ENCODE measurements at places on chromosomes 3 and 15.
A peak's percentile ranks its signal among the peaks of the same experiment; 100 is the strongest.

GRCh38 chr3:13528217-13528867, 20.6 kb upstream of the FBLN2 start:
- DNase-seq = no peak

- no peak for DNase-seq
Observed at GRCh38 chr3:123365450-123366143, 83.3 kb downstream of the ADCY5 start.

GRCh38 chr15:56491110-56491722, 26.3 kb upstream of the MNS1 start:
- DNase-seq = peak; percentile 72

- DNase-seq = no peak
Observed at GRCh38 chr3:113575206-113575605, 42.9 kb downstream of the SIDT1 start.

DNA sequence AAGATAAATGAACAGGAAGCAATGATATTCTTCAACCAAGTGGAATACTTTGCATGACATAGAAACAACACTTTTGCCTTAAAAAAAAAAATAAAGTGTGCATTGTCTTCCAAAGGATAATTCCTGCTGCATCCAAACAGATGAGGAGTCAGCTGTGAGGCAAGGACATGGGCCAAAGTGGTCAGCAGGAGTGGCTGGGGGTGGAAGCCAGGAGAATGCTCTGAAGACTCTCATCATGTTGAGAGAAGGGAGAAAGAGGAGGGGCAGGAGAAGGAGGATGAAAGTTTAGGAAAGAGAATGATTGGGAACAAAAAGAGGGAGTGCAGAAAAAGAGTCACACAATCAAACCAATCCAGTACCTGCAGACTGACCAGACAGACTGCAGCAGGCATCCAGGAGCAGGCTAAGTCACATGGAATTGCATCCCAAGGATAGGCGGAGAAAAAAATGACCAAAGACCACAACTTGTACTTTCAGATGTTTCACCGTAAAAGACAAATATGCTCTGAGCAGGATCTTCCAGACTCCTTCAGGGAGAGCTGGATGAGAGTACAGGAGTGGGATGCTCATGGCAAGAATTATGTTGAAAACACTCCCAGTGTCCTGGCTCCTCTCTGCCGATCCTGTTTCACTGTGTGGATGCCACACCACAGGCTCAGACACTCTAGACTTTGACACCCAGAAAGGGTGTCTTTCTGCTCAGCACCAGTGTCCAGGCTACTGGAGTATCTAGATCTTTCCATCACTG, 11.9 kb downstream of the ABI3BP start:
- DNase-seq = no peak

GRCh38 chr3:15271785-15272381, 60.5 kb downstream of the SH3BP5 start:
- DNase-seq = no peak

- no peak for DNase-seq
Observed at GRCh38 chr3:113147681-113148261, 63.6 kb upstream of the BOC start.

DNA sequence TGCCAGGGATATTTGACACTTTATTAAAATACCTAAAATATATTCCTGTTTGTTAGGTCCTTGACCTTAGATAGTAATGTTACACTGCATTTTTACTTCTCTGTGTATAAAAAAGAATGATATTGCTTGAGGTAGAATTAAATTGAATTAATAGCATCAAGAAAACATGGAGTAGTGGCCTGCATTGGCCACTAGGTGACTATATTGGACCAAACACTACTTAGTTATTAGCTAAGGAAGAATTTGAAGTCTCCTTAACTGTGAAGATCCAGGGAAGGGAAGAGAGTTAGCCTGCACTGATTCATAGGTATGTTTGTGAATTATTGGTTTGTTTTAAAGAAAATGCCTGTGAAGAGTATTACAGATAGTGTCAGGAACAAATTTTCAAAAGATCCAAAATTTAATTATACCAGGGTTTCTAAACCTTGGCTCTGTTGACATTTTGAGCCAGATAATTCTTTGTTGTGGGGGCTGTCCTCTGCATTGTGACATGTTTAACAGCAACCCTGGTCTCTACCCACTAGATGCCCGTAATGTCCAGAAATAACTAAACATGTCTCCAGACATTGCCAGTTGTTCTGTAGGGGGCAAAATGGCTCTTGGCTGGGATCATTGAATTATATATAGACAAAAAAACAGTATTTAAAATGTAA, 103.6 kb upstream of the THSD4 start:
- peak; percentile 32 for DNase-seq

- DNase-seq = no peak
Observed at GRCh38 chr3:126661532-126662364, 6.8 kb upstream of the TXNRD3 start.

- DNase-seq = no peak
Observed at GRCh38 chr3:83926291-83926690, 1032.5 kb upstream of the CADM2 start.

- DNase-seq = no peak
Observed at GRCh38 chr3:32474201-32474600, 28.5 kb downstream of the CMTM6 start.

DNA sequence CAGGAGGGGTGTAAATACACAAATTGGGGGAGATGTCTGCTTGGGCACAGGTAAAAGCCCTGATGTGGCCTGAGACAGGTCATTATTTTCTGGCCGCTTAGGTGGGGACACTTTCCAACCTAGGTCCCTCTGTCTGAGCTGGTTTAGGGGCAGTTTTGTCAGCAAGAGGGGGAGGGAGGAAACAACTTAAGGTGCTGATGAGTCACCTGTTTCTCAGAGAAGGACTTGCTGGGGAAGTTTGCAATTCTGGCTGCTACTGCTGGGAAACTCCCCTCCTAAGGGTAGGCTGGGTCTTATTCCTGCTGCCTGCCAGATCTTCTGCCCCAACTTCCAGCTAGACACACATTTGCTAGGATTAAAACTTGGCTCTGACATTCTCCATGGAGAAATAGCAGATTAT, 4.8 kb upstream of the RHOV start:
- DNase-seq = no peak

GRCh38 chr3:83770664-83771402, 1188.0 kb upstream of the CADM2 start:
- no peak for DNase-seq

GRCh38 chr15:65189102-65189740, 4.1 kb upstream of the CLPX start:
- peak; percentile 33 for DNase-seq

DNA sequence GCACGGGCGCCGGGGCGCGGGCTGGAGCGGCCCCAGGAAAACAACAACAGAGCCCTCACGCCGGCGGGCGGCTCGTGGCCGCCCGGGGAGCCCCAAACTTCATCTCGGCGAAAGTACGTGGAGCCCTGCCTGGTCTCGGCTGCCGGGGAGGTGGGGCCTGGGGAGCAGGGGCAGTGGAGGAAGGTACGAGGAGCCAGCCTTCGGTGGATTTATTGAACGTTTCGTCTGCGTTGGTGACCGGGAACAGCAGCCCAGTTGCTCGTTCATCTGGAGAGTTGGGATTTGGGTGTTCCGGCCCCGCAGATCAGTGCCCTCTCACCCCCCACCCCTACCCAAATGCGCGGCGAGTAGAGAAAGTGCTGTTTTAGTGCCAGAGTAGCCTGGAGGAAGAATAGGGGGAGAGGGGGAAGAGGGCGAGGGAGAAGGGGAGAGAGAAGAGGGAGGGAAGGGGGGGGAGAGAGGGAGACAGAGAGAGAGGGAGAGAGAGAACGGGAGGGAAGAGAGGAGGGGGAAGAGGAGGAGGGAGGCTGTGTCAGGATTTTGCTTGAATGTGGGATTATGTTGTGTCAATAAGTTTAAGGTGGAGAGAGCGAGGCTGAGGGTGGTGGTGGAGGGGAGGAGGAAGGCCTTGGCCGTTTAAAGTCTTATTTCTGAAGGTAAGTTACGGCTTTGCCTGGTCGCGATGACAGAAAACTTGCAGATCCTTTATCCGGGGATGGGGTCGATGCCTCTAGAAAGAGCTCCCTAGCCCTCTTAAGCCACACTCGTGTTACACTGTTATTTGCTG, 970 bp downstream of the BBX start:
- DNase-seq = no peak

GRCh38 chr3:138405486-138405885, 28.9 kb upstream of the ESYT3 start:
- no peak for DNase-seq

DNA sequence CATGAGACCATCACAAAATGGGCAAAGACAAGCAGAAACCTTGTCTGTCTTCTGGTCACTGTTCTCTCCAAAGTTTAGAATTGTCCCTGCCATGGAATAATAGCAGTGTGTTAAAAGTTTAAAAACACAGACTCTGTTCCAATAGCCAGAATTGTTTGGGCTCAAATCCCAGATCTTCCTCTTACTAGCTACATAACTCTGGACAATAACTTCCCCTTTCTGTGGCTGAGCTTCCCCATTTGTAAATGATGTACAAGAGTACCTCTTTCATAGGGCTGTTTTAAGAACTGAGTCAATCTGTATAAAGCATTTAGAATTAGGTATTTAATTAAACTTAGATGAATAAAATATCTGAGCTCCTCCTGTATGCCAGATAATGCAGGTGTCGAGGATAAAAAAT, 623.0 kb downstream of the NTRK3 start:
- no peak for DNase-seq

DNA sequence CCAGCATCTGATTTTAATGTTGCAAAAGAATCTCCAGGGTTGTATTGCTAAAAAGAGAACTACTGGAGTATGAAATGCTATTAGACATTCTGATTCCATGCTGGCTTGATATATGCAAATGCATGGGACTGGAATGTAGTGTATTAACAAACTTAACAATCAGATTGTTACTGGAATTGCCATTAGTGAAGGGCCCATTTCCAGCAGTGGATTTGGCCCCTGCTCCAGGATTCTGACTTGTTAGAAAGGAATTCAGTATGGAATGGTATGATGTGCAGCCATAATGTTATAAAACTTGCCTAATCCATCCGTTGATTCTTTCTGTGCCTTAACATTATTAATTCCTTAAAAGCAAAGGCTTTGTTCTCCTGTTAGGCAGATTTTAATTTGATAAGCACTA, 7.9 kb downstream of the ARRDC4 start:
- DNase-seq = no peak

DNA sequence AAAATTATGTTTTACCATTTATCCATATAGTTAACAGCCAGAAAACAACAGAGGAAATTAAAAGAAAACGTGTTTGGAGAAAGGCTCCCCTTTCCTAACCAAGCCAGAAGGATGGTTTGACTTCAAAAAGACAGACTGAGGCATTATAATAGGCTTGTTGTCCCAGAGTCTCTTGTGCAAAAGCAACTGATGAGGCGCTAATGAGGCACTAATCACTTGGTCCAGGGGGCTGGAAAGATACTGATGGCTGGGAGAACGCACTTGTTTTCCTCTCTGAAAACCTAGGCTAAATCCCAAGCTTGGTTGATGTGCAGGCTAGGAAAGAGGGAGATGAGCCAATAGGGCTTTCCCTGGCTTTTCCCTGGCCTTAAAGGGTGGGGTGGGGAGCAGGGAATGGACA, 389.6 kb downstream of the NTRK3 start:
- DNase-seq = no peak

GRCh38 chr3:126134219-126134975, 46.0 kb downstream of the ALDH1L1 start:
- peak; percentile 17 for DNase-seq

DNA sequence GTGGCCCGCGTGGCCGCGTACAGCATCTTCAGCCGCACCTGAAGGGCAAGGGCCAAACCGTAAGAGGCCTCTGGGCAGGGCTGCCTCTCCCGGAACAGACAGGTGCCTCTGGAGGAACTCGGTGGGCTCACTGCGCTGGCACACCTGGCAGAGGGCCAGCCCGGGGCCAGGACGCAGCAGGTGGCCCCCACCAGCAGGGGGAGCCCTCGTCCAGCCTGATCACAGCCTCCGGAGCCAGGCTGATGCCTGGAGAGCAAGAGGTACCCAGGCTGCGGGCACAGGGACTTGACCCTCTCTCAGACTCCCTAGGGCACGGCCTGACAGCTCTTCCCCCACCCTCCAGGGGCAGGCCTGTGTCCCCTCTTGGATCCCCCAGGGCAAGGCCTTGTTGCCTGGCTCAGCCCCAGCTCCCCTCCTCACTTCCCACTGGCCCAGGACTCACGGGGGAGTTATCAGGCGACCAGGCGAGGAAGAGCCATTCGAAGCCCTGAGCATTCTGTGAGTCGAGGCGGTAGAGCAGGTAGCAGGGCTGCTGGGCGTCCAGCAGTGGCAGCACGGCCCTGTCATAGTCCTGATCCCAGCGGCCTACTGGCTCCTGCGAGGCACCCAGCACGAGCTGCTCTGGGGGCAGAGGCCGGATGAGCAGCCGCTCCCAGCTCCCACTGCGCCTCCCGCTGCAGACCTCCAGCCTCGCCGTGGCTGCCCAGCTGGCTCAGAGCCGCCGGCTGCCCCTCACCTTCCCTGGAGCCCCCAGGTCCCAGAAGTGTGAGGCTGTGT, 6.2 kb upstream of the TLR9 start:
- DNase-seq = no peak

DNA sequence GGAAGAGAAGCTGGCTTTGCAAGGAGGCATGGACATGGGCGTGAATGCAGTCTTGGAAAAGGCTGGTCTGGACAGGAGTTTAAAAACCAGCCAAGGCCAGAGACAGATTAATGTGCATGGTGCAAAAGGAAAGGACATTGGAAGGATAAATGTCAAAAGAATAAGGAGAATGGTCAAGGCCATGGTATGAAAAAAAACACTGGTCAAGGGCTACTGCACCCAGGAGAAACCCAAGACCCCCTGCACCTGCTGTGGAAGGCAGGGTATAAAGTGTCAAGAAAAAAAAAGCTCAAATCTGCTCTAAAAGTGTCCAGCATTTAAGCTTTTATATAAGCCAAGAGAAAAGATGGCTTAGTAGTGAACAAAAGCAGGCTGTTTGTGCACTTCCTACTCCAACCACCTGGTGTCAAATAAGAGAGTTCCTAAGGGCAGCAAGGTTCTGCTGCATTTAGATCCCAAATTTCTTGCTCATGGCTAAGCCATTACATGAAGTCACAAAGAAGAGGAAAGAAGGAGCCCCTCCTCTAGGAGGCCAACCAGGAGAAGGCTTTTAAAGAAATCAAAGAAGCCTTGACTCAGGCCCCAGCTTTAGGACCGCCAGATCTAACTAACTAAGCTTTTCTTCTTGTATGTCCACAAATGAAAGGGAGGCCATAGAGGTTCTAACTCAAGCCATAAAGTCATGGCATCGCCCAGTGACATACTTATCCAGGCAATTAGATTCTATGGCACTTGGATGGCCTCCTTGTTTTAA, 16.9 kb downstream of the CCR4 start:
- no peak for DNase-seq

GRCh38 chr3:119240101-119240590, 532 bp downstream of the B4GALT4 start:
- DNase-seq = no peak

GRCh38 chr3:79551997-79552396, 215.8 kb downstream of the ROBO1 start:
- no peak for DNase-seq

- no peak for DNase-seq
Observed at GRCh38 chr3:150942221-150942620, 30.3 kb downstream of the CLRN1 start.

- DNase-seq = no peak
Observed at GRCh38 chr15:91385311-91385710, 285.3 kb downstream of the SV2B start.

DNA sequence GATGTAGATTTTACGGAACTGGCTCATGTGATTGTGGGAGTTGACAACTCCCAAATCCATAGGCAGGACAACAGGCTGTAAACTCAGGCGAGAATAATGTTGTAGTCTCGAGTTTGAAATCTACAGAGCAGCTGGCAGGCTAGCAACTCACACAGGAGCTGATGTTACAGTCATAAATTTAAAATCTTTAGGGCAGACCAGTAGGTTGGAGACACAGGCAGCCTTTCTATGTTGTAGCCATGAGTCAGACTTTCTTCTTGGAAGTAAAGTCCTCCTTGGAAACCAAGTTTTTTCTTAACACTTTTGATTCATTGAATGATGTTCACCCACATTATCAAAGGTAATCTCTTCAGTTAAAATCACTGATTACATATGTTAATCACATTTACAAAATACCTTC, 89.1 kb upstream of the ALCAM start:
- no peak for DNase-seq
